ENCODE measurements at places on chromosomes 16 and 17.

GRCh38 chr17:66951605-66951953 lies 12.9 kb upstream of the CACNG4 start:
- DNase-seq: no peak

- DNase-seq: no peak
Measured at GRCh38 chr16:74601126-74601871, 5.6 kb downstream of the GLG1 start.

DNA sequence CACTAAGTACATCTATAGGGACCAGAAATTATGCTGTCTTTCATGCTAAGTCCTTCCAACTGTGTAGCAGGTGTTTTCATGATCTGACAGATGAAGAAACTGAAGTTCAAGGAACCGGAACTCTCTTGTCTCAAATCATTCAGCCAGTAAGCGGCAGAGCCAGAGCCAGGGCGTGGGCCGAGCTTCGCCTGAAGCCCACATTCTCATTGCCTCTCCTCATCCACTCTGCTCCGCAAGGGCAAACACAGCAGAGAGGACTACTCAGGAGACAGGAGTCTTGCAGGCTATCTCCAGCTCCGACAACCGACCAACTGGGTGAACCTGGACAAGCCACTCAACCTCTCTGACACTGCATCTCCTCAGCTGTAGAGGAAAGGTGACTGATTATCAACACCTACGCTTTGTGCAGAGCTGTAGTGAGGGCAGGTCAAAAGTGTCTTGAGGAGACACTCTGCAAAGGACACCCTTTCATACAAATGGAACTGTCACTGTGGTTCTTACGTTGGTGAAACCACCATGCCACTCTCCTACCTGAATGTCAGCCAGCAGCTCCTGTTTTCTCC lies 72.9 kb downstream of the CYTH1 start:
- no peak for DNase-seq

GRCh38 chr16:30491744-30492308 lies 19.3 kb downstream of the ITGAL start:
- no peak for DNase-seq

GRCh38 chr16:11245222-11245737 lies 10.7 kb downstream of the SOCS1 start:
- DNase-seq: peak; percentile 91

- DNase-seq: no peak
Measured at GRCh38 chr17:48262982-48263730, 155.6 kb downstream of the SNX11 start.

DNA sequence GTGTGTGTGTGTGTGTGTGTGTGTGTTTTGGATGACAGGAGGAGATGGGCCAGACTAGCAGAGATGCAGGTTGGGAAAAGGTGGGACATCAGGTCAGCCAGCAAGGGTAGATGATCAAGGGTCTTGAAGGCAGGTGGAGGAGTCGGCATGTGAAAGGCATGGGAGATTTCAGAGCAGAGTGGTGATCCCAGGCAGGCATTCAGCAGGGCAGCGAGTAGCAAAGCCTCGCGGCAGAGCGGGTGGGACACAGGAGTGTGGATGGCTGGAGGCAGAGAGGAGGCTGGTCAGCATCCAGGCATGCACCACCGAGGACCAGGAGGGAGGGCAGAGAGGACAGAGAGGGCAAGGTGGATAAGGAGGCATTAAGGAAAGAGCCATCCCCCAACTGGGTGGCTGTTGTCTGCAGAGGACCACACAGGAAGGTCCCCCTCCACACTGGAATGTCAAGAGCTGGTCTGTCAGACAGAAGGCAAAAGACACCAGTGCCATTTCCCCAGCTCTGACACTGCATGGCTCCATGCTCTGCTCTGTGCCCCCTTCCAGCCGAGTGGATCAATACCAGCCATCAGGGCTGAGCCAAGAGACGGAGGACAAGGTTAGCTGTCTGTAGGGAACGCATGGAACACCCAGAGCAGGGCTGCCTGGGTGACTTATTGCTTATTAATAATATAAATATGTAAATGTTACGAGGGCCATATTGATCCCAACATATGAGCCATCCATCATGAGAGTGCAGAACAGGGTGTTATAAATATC lies 74.8 kb upstream of the RPL38 start:
- no peak for DNase-seq

DNA sequence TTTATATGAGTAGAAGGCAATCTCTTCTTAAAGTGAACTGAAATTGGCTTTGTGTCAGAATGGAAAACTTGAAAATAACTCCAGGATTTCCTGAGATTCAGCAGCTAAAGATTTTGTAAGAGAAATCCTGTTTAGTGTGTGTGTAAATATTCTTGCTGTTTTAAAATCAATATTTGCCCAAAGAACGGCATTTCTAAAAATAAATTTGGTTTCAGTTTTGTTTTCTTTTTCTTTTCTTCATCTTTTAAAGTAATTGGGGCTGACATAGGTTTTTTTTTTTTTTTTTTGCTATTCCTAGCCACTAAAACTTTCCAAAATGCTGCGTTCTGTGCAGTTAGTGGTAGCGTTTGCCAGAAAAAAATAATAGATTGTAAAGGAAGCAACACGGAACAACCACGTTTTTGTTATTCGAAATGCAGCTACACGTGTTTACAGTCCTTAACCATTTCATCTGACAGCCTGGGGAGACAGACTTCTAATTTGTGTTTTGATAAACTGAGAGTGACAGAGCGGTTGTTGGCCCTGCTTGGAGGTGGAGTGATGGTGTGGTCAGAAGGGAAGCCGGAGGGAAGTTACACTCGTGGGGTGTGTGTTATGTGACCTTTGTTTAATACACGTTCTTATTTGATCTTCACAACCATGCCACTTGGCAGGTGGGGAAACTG lies 21.6 kb upstream of the SMPD3 start:
- no peak for DNase-seq

DNA sequence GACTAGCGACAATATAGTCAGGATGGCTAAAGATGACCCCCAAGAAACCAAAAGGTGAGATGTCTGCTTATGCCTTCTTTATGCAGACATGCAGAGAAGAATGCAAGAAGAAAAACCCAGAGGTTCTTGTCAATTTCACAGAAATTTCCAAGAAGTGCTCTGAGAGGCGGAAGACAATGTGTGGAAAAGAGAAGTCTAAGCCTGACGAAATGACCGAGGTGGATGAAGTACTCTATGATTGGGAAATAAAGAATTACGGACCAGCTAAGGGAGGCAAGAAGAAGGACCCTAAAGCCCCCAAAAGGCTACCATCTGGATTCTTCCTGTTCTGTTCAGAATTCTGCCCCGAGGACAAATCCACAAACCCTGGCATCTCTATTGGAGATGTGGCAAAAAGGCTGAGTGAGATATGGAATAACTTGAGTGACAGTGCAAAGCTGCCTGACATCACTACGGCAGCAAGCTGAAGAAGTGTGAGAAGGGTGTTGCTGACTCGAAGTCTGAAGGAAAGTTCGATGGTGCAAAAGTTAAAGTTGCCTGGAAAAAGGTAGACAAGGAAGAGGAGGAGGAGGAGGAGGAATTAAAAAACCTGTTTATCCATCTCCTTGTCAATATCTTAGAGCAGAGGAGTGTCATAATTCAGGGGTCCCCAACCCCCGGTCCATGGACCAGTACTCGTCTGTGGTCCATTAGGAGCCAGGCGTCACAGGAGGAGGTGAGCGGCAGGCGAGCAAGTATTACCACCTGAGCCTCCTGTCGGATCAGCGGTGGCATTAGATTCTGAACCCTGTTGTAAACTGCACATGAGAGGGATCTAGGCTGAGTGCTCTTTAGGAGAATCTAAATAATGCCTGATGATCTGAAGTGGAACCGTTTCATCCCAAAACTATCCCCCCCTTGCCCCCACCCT lies 25.1 kb upstream of the ADGRG1 start:
- DNase-seq: no peak

GRCh38 chr16:48432136-48432535 lies 46.9 kb upstream of the SIAH1 start:
- DNase-seq: no peak

DNA sequence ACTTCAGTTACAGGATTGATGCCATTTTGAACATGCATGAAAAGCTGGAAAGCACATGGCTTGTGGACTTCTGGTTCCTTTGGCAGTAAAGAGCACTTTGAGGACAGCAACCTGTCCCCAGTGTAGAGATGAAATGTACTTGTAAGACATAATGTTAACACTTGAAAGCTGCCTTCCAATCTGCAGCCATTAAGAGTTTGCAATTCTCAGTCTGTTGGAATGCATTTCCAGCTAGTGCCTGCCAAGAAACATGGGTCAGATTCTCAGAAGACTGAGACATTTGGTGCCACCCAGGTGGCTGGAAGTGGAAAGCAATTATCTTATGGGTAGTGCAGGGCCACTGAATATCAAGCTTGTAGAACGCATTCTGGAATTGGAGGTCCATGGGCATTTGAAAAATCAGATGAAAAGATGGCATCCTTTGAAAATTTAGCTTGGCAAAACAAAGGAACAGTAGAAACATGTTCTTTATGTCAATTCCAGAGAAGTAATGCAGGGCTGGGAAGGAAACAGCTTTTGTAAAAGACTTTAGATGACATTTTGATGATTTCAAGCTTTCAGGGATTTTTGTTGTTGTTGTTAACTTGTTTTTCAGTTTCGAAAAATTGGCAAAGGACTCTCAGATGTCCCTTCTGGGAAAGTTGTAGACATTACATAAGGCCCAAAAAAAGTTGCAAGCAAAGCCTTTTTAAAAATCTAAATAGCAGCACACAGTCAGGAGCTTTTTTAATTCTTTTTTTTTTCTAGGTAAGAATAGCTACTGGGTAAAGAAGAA lies 147.0 kb downstream of the ABCA8 start:
- no peak for DNase-seq

DNA sequence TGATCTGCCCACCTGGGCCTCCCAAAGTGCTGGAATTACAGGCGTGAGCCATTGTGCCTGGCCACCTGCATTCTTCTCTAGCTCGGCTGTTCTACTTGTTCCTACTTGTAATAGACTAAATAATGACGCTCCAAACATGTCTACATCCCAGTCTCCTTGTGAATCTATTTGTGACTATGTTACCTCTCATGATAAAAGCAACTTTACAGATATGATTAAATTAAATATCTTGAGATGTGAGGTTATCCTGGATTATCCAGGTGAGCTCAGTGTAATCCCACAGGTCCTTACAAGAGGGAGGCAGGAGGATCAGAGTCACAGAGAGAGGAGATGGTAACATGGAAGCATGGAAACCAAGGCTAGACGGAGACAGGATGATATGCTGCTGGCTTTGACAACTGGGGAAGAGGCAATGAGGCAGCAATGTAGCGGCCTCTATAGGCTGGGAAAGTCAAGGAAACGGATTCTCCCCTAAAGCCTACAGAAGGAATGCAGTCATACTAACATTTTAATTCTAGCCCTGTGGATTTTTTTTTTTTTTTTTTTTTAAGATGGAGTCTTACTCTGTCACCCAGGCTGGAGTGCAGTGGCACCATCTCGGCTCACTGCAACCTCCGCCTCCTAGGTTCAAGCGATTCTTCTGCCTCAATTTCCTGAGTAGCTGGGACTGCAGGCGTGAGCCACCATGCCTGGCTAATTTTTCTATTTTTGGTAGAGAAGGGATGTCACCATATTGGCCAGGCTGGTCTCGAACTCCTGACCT lies 5.0 kb upstream of the LASP1 start:
- peak; percentile 16 for DNase-seq

GRCh38 chr16:55572439-55572838 lies 6.0 kb downstream of the CAPNS2 start:
- DNase-seq: no peak

GRCh38 chr17:7977805-7978204 lies 24.6 kb upstream of the GUCY2D start:
- no peak for DNase-seq

GRCh38 chr17:64130559-64131001 lies 636 bp upstream of the ERN1 start:
- DNase-seq: no peak

GRCh38 chr16:12291989-12292759 lies 315.6 kb downstream of the SNX29 start:
- no peak for DNase-seq

GRCh38 chr16:26189536-26189935 lies 497.8 kb downstream of the HS3ST4 start:
- DNase-seq: no peak

DNA sequence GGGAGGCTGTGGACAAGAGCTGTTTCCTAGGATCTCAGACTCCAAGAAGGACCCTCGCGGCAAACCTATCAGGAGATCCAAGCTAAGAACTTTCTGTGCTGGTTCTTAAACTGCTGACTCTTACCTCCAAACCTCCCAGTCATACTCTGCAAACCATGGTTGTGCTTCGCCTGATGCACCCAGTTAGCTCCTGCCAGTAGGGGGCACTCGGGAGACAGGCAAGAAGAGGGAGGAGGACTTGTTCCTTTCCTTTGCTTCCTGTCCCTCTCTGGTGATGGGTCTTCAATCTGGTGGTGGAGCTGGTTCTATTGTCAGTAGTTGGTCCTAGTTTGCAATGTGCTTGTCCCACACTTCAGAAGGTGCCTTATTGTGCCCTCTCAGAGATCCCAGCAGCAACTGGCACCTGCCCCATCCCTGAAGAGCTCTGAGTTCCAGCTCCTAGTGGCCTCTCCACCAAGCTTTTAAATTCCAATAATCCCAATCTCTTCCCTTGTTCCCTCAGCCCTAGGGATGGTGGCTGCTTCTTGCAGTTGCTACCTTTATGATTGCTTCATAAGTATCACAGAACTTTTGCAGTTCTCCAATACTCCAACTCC lies 113.5 kb upstream of the RPL38 start:
- peak; percentile 10 for DNase-seq

DNA sequence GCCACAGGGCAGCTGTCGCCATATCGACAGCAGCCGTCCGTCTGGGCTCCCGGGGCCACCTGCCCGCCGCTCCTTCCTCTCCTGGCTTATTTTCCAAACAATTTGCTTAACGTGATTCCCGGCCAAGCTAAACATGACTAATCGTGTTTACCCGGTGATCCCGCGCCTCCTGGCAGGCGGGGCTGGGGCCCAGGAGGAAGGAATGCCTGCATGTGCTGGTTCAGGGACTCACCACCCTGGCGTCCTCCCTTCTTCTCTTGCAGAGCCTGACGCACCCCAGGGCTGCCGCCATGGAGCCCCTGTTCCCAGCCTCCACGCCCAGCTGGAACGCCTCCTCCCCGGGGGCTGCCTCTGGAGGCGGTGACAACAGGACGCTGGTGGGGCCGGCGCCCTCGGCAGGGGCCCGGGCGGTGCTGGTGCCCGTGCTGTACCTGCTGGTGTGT lies 6.1 kb downstream of the SSTR5 start:
- peak; percentile 80 for DNase-seq

DNA sequence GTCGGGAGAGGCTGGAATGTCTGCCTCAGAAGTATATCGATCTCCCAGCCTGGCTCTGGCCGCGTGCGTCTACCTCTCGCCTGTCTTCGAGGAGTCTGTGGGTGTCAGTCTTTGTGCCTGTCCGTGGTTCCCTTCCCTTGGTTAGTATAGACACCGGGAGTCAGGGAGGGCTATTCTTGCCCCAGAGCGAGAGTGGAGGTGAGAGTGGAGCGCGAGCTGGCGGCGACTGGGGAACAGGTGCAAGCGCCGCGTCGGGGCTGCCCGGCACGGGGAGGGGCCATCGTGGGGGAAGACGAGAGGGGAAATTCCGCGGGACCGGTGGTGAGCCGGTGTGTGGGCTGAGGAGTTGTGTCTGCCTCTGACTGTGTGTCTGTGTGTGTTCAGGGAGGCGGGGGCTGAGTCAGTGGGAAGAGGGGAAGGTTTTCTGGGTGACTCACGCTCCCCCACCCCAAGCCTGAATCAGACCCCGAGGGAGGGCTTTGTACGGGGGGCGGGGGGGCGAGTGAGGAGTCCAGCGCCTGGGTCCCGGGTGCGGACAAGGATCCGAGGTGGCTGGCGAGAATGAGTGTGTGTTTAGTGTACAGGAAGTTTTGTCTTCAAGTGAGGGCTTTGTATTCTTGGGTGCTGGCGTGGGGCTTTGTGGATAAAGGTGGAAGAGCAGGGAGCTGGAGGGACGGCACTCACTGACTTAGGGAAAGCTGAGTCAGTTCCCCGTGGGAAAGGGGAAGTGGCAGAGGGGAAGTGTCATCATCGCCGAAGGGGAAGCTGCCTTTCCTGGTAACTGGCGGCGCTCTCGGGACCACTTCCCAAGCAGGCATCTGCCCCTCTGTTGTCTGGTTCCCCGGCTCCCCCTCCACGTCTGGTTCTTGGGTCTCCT lies 8.6 kb downstream of the KDM6B start:
- peak; percentile 60 for DNase-seq
